ENCODE measurements at places on chromosomes 2 and 18. TPM values are rescaled to one million over a fixed set of nuclear protein-coding genes. Genes with fewer than 3 reads are reported as not detected.

- peak; percentile 69 for DNase-seq
Observed at GRCh38 chr18:3703732-3704176, 253.8 kb downstream of the TGIF1 start.

ERMN gene
- total RNA-seq, result not detected

DNA sequence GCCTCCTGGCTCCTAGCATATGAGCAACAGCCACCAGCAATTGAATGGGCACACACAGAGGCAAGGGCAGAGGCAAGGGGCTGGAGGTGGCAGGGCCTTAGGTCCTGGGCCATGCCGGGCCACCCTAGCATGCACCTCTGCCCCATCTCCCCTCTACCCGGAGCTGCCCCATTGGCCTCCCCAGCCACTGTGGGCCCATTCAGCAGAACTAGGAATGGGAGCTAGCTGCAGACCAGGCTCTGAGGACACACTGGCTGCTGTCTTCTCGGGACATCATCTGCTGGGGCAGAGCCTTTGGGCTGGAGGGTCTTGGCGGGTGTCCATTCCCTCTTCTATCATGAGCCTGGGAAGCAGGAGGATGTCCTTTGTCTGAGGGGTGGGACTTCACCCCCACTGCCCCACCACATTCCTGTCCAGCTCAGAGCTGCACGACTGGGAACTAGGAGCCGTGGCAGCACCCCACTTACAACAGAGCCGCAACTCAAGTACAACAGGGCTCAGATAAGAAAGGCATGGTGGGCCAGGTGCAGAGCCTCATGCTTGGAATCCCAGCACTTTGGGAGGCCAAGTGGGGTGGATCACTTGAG, 800 bp downstream of the VIL1 start:
- no peak for DNase-seq

ITGA6 gene
- total RNA-seq, result 54.8 TPM

DNA sequence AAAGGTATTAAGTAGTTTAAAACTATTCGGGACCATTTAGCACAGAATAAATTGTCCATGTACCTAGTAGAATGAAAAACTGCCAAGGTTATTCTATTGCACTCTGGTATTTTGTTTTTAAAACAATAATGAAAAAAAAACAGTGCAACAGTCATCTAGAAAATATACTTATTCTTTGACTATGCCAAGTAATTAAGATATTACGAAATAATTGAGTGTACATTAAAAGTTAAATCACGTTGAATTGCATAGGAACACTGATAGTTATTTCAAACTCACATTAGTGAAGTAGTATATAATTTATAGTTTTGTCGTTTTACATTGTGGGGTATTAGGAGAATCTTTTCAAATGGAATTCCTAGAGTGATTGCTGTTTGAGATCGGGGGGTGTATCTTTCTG, 20.1 kb downstream of the R3HDM1 start:
- DNase-seq, result no peak

DIPK1C gene
- 6.3 TPM for total RNA-seq

DNA sequence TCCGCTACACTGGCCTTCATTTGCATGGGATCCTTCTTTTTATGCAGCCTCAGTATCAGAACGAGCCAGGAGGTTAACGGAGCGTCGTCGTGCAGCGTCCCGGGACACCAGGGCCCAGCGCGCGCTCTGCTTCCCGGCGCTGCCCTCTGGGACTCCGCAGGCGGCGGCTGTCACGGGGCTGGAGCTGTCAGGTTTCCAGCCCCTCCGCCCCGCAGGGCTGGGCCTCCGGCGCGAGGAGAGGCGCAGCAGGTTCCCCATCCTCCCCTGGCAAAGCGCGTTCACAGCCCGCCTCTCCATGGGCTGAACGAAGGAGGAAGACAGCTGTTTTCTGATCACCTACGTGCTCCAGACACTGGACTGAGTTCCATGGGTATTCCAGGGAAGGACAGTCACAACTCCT, 12.5 kb upstream of the PAX8 start:
- peak; percentile 61 for DNase-seq

GRCh38 chr2:232320443-232320803, 58.1 kb upstream of the ALPP start:
- DNase-seq, result no peak

DNA sequence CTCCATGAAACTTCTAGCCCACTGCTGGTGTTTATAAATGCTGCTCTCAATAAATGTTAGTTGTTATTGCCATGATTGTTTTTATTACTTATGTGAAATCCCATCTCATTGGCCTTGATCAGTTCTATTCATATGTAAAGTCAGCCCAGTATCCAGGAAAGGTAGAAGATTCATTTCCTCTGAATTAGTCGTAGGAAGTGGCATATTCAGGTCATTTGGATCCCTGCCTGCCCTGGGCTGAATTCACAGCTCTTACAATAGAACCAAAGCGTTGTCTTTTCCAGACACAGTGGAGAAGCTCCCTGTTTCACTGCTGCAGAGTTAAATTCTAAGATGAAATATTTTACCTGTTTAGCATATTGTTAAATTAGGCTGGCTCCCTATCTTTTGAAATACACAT, 70.3 kb downstream of the MAIP1 start:
- DNase-seq, result no peak

- no peak for DNase-seq
Observed at GRCh38 chr2:206635015-206635414, 7.3 kb upstream of the FAM237A start.

ACOXL gene
- total RNA-seq, result 0.10 TPM

DNA sequence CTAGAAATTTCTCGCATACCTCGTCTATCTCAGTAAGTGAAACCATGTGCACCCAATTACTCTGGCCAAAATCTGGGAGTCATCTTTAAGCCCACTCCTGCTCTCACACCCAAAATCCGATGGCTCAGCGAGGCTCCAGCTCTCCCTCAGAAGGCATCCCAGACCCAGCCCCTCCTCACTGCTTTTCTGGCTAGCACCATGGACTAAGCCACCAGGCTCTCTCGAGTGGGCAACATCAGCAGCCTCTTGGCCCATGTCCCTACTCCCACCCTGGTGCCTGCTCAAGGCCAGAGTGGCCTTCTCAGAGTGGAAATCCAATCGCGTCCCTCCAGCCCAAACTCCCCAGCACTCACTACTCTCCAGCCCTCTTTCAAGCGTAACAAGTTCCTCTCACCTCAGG, 27.2 kb downstream of the TNS1 start:
- DNase-seq, result no peak

SLC40A1 gene
- total RNA-seq, result 57.5 TPM

HRH4 gene
- total RNA-seq, result 0.17 TPM

HMSD gene
- 1.2 TPM for total RNA-seq

ATP8B1 gene
- 4.0 TPM for total RNA-seq

DNA sequence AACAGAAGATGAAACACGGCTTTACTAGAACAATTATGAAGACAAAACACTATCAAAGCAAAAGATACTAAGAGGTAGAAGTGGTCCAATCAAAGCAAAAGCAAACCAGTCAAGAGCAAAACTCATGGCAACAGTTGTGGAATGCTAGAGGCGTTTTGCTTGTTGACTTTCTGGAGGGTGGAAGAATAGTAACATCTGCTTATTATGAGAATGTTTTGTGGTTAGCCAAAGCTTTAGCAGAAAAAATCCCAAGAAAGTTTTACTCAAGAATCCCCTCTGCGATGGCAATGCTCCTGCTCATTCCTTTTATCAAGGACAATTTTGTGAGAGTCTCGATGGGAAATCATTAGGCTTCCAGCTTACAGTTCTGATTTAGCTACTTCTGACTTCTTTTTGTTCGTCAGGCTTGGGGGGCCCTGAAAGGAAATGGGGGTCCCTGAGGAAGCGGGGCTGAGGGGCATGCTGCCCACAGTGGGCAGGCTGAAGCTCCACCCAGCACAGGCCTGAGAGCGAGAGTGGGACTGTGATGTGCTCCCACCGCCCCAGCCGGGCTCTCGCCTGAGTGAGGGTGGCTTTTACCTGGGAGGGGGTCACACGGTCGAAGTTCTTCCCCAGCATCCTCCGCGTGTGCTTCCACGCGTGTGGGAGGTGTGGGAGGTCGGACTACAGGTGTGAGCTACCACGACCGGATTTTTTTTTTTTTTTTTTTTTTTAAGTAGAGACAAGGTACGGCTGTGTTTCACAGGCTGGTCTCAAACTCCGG, 49.0 kb upstream of the MC4R start:
- no peak for DNase-seq

Measured in left ventricle myocardium superior (tissue), 1 donor.